ENCODE measurements at places on chromosomes 1 and 21. TPM values are rescaled to one million over a fixed set of nuclear protein-coding genes. Genes with fewer than 3 reads are reported as not detected.

The PLEKHA6 gene
- total RNA-seq = 11.5 TPM

- DNase-seq = no peak
- no peaks in the 10 kb centered on the region for H3K4me1 ChIP-seq
- H3K27ac ChIP-seq = no peak overlapping the region
Observed at GRCh38 chr1:207669528-207670009, 24.6 kb downstream of the CR1L start.

The PIGR gene
- total RNA-seq = not detected

DNA sequence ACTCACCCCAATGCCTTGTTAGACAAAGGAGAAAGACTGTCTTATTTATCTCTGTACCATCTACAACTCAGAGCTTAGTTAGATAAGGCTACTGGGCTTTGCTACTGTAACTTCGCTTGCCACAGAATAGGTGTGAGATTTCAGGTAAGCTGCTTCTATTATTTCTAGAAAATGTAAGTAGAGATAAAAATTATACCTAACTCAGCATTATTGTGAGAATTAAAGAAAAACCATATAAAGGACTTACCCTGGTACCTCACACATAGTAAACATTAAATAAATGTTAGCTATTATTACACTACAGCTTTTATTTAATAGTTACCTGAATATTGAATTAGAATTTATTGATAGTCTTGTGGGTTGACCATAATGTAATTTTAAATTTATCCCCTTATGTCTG is 36.5 kb upstream of the EPHX4 start:
- H3K4me1 ChIP-seq = no peaks in the 10 kb centered on the region
- H3K27me3 ChIP-seq = no peaks in the 10 kb centered on the region
- H3K36me3 ChIP-seq = no peaks in the 10 kb centered on the region
- no peak overlapping the region for H3K4me3 ChIP-seq
- no peak for DNase-seq

DNA sequence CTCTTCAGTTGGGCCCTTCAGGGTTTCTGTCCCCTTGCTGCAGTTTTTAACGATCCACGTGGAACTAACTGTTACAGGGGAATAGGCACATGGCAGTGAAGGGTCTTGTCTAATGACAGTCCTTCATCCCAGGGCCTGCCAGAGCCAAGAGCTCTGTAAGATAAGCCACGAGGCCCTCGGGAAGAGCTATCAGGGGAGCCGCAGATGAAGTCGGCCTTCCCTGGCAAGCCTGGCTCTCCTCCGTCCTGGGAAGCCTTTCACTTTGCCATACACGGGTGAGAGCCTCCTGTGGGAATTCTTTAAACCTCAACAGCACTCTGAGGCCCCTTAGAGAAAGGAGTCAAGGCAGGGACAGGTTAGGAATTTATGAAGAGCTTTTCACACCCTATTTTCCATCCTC is 29.0 kb downstream of the ACP6 start:
- no peak overlapping the region for H3K27ac ChIP-seq
- no peaks in the 10 kb centered on the region for H3K36me3 ChIP-seq
- no peak for DNase-seq
- H3K4me1 ChIP-seq = no peaks in the 10 kb centered on the region

The FYB2 gene
- total RNA-seq = not detected

GRCh38 chr1:55144886-55145285 is 70.3 kb downstream of the USP24 start:
- DNase-seq = no peak
- peaks cover 10% of the 10 kb centered on the region for H3K36me3 ChIP-seq
- no peak overlapping the region for H3K4me3 ChIP-seq
- no peaks in the 10 kb centered on the region for H3K27me3 ChIP-seq

The GPR25 gene
- not detected for total RNA-seq

GRCh38 chr21:26572702-26573381 is at the start of gene CYYR1:
Gene CYYR1, minus strand, starts transcription at chr21:26573286. Its CDS starts 346 bp downstream, at chr21:26572940.
- peak within 1 kb of the TSS; percentile 42 for H3K27ac ChIP-seq
- DNase-seq = peak; percentile 62

All from endothelial cell of umbilical vein (primary cell).